GM12865 (cell line): ENCODE measurements at places on chromosomes 3 and 15.

GRCh38 chr15:43517354-43518196, at the start of gene MAP1A:
TSS of gene MAP1A (plus strand) at chr15:43517608. CDS start at chr15:43521474, 3,866 bp downstream.
- no peak for DNase-seq

- no peak for DNase-seq
Observed at GRCh38 chr3:105351821-105352220, 14.9 kb upstream of the ALCAM start.

DNA sequence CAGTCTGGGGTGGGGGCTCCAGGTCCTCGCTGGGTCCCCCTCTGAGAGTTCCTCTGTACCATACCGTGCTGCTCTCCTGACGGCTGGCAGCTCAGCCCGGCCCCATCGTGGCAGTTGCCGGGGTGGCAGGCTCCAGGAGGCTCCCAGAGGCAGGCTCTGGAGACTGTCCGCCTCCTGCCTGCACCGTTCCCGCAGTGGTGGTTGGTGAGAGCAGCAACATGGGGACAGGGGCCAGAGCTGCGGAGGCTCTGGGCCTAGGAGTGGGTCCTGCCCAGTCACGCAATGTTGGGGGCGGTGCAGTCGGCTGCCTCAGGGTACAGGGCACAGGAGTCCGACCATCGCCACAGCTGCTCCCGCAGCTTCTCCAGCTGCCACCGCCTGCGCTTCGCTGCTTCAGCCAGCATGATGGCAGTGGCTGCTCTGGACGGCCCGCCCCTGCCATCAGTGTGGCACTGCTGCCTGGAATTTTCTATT, 492.7 kb downstream of the AGBL1 start:
- no peak for DNase-seq

GRCh38 chr15:89335298-89336041, 846 bp upstream of the POLG start:
- DNase-seq: no peak

GRCh38 chr3:53103397-53104296, 26.6 kb downstream of the RFT1 start:
- no peak for DNase-seq

- no peak for DNase-seq
Observed at GRCh38 chr3:39432342-39432741, 25.8 kb downstream of the RPSA start.

DNA sequence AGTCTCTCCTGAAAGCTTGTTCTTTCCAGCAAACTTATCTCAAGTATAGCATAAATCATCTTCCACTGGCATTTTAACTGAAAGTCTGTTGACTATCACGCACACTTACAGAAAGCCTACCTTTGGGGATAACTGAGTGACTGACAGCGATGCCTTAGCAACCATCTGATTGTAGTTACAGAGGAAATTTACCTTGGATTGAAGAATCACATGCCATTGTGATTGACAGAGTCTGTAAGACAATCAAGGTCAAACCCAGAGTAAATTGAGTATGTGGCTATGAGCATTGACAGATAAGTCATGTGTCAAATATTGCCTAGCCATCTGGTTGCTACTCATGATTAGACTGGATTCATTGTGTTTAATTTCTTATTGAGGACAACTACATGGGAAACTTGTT, 82.0 kb downstream of the CNTN4 start:
- no peak for DNase-seq

DNA sequence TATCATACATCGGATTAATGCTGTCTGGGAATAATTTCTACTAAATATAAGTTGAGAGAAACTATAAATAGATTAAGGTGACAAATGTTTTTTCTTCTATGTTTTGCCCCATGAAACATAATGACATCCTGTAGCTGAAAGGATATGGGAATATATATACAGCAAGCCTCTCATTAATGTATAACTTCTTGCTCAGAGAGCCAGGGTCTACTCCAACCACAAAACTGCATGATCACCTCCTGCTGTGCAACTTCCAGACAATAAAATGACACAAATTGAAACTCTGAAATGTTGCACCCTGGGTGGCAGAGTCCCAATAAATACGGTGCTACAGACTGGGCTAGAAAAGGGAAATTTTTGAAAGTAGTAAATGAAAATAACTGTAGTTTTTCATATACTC, 571.9 kb upstream of the CBLB start:
- no peak for DNase-seq

- DNase-seq: no peak
Observed at GRCh38 chr3:107250221-107250620, 127.0 kb upstream of the CCDC54 start.

- DNase-seq: no peak
Observed at GRCh38 chr15:63004211-63004610, 38.3 kb upstream of the TPM1 start.

DNA sequence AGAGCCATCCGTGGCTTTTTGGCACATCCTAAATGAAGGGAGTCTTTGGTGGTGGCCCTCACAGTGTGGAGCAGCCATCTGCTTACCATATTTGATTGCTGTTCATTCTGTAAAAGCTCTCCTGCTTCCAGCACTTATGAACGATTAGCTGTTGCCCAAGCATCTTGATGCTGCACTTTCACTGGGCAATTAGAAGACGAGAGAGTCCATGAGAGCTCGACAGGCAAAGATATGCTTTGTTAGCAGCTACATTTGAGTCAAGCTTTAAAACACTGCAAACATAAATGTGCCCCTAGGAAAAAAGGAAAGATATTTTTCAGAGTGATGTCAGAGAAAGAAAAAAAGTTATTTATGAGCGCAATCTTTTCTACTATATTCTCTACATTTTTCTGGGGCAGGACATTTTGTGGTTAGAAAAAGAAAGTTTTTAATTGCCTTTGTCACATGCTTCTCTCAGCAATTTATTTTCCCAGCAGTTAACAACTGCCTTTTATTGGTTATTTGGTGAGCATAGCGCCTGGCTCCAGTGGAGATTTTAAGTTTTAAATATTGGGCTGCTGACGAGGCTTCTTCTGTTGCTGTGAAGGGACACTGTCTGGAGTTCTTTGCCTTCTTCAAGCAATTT, 468.4 kb downstream of the C3orf38 start:
- no peak for DNase-seq

DNA sequence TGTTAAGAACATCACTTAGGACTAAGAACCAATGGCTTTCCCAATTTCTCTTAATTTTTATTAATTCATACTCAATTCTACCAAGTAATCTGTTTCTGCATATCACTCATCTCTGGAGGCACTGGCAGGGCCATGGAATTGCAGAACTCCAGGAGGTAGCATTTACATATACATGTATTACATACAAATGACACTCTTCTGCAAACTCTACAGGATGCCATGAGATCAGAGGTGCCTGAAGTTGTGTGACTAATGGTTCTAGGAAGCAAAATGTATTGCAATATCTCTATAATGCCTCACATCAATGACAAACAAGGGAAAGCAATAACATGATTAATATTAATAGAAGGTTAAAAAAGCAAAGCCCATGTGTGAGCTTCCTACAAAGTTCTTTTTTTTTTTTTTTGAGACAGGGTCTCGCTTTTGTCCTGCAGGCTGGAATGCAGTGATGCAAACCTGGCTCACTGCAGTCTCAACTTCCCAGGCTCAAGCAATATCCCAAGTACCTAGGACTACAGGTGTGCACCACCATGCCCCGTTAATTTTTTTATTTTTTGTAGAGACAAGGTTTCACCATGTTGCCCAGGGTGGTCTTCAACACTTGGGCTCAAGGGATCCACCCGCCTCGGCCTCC, 33.0 kb downstream of the DENND6A start:
- no peak for DNase-seq

GRCh38 chr3:96619475-96619874, 194.9 kb upstream of the EPHA6 start:
- DNase-seq: no peak

- no peak for DNase-seq
Observed at GRCh38 chr15:49926740-49927139, 192.3 kb downstream of the ATP8B4 start.

- DNase-seq: no peak
Observed at GRCh38 chr3:150399060-150399459, 9.0 kb upstream of the TSC22D2 start.

DNA sequence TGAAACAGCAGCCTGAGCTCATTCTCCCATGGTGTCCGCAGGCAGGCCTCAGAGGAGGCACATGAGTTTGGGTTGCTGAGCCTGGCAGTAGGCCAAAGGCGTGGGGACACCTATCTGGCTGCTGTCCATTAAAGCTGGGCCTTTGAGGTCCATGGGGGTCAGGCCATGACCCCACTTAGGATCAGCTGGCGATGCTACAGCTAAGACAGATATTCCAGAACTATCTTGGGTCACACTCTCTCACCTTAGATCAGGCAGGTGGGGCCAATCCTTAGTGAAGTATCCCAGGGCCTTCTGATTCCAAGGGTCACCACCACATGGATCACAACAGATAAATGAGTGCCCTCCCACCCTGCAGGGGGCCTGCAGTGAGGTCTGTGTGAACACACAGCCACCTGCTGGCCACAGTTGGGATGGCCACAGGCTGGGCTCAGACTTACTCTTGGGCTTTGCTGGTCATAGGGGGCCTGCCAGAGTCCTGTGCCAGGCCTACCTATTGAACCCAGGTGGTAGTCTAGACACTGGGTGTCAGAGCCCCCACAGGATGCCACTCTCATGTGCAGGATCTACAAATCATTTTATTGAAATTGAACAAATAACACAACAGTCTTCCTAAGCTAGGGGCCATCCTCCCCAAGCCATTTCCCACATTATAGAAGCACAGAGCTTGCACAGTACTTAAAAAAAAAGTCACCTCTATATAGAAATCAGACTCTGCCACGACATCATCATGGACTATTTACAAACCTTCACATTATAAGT, 2.0 kb upstream of the HYAL2 start:
- peak; percentile 72 for DNase-seq

DNA sequence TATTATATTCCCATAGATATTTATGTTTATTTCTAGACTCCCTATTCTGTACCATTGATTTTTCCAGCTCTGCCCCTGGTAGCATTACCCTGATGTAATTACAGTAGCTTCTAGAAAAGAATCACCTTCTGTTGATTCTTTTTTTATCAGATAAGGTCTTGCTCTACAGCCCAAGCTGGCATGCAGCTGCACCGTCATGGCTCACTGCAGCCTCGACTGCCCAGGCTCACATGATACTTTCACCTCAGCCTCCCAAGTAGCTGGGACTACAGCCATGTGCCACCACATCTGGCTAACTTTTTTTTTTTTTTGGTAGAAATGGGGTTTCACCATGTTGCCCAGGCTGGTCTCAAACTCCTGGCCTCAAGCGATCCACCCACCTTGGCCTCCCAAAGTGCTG, 41.8 kb downstream of the SLC24A1 start:
- peak; percentile 54 for DNase-seq

DNA sequence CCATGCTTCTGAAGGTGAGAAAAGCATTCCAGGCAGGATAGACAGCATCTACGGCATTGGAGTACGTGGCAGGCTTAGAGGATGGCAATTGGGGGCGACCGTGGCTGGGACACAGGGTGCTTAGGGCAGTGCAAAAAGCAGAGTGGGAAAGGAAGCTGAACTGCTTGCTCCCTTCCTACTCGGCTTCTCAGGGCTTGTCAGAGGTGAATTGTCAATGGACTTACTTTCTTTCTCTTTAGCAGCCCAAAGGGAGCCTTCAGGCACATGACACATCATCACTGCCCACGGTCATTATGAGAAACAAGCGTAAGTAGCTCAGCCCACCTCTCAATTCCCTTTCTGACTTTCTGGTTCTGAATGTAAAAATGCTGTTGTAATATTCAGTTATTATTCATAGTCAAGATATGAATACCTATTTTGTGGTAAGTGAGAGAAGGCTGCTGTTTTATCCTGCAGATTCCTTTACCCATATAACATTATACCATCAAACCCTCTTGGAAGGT, 84.3 kb downstream of the KLHL25 start:
- DNase-seq: peak; percentile 90

- DNase-seq: no peak
Observed at GRCh38 chr3:172294223-172294806, 153.9 kb downstream of the GHSR start.

- peak; percentile 29 for DNase-seq
Observed at GRCh38 chr3:46010519-46011113, 15.0 kb upstream of the FYCO1 start.

- DNase-seq: no peak
Observed at GRCh38 chr3:185062191-185062590, 90.7 kb downstream of the C3orf70 start.

GRCh38 chr3:65130782-65131181, 443.0 kb upstream of the ADAMTS9 start:
- no peak for DNase-seq

DNA sequence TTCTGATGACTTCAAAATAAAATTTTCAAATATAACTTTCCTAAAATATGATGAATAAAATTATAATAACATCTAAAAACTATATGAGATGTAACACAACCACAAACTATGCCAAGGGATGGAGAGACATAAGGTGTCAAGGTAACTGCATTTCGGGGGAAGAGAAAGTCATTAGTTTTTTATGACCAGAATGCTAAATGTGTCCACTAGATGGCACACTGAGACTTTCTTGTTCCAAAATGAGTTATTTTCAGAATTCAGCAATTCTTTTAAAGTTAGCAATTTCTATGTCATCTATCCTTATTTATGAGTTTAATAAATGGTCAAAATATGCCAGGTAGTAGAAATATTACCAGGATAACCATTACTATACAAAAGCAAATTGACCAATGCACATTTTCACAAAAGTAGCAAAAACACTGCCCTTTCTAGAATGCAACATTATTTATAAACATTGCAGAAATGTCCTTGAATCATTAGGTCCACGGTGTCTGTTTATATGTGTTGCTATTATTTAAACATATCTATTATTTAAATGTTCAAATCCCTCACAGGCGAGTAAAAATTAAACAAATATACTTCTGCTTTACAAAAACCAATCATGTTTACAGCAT, 374.2 kb downstream of the PLCL2 start:
- peak; percentile 61 for DNase-seq

DNA sequence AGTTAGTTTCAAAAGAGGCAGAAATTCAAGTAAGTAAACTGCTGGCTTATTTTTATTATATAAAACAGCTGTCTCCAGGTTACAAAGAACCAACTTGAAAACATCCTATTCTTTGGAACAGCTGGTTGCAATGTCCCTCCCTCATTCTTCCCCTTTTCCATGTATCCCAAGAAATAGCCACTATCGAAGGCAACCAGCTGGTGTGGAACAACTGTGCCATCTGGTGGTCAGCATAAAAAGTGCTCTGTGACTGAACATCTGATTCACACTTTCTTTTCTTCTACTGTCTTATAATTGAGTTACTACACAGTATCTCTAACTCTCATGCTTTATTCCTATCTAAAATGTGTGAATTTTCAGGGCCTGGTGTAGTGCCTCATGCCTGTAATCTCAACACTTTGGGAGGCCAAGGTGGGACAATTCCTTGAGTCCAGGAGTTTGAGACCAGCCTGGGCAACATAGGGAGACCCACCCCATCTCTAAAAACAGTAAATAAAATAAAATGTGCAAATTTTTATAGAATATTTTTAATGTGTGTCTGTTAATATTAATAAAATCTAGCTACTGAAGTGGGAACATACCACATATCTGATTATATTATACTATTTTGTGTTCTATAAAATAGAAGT, 9.6 kb downstream of the OSBPL11 start:
- DNase-seq: peak; percentile 62

GRCh38 chr3:195236801-195237570, 34.0 kb downstream of the XXYLT1 start:
- no peak for DNase-seq

- peak; percentile 63 for DNase-seq
Observed at GRCh38 chr3:29936054-29936453, 655.2 kb downstream of the RBMS3 start.
